ENCODE measurements at places on chromosomes 5 and 9.

GRCh38 chr5:179927824-179928223, 20.1 kb upstream of the TBC1D9B start:
- no peak for DNase-seq

DNA sequence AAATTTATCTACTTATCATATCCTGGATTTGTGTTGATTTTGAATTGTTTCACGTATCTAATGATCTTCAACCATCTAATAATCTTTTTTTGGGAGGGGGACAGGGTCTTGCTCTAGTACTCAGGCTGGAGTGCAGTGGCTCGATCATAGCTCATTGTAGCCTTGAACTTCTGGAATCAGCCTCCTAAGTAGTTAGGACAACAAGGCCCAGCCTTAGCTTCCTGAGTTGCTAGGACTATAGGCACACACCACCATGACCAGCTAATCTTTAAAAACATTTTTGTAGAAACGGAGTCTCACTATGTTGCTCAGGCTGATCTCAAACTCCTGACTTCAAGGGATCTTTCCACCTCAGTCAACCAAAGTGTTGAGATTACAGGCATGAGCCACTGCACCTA, 34.6 kb downstream of the MRPS27 start:
- no peak for DNase-seq

- no peak for DNase-seq
Observed at GRCh38 chr5:79484731-79485130, 29.2 kb downstream of the HOMER1 start.

- no peak for DNase-seq
Observed at GRCh38 chr5:14327624-14328023, 184.5 kb downstream of the TRIO start.

DNA sequence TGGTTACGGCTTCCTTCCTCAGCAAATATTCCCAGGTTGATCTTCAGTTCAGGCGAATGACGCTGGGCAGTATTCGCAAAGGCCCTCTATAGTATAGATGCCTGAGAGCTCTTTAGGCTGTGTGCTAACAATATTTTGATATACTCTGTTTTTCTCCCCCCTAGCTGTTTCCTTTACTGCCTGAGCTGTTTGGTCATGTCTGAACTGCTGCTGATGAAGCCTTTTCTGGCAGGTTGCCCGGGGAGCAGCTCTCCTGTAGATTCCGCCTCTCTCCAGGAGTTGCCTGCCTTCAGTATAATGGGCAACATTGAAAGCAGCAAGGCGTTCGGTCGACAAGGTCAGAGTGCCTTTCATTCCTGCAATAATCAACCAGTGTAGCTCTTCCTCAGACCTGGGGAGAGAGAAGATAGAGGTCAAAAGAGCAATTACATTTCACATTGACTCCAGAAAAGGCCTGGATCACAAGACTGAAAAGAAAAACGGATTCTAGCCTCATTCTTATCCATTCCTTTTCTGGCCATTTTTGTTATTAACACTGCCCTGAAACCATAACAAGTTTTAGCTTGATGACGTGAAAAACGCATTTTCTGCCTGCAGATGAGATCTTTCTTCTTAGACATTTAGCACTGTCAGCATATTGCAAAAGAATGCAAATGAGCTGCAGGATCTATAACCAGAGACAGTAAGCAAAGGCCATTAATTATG, 60.1 kb upstream of the ZNF608 start:
- DNase-seq = no peak

DNA sequence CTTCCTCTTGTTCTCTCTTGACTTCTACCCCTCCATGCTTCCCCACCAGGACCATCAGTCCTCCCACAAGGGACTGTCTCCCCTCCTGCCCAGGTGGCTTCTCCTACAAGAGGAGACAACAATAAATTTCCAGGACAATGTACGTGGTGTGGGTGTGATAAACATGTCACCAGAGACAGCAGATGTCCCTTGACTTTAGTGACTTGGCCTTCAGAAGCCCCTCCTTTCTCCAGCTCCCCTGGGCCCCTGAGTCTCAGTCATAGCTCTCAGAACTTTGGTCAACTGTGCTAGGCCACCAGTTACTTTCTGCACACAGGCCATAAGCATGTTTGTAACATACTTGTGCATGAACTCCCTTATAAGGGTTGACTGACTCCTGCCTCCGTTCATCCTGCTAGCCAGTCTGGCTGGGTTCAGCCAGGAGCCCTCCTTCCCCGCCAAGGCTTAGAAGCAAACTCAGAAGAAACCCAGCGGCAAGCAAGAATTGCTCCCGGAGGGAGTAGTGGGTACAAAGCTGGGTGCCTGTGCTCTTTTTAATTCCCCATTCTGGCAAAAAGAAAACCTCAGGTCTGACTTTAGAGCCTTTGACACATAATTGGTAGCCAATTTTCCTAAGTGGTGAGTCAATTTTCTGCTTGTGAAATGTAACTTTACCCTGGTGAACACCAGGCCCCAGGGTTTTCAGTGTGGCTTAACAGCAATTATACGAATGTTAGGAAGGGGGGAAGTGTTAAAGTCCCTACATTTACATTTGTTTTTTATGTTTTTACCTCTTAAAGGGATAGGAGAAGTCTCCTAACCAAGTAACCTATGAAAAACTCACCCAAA, 49.2 kb downstream of the EBF1 start:
- DNase-seq = no peak

- no peak for DNase-seq
Observed at GRCh38 chr9:137984520-137985257, 107.1 kb downstream of the CACNA1B start.

DNA sequence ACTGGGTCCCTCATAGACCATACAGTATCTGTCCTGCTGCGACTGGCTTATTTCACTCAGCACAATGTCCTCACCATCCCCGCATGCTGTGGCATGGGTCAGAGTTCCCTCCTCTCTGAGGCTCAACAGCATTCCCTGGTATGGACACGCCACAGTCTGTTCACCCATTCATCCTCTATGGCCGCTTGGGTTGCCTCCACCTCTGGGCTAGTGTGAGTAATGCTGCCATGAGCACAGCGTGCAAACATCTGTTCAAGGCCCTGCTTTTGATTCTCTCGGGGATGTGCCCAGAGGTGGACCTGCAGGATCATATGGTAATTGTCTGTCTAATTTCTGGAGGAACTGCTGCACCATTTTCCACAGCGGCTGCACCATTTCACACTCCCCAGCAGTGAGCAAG, 5.5 kb upstream of the FBP2 start:
- DNase-seq = no peak

DNA sequence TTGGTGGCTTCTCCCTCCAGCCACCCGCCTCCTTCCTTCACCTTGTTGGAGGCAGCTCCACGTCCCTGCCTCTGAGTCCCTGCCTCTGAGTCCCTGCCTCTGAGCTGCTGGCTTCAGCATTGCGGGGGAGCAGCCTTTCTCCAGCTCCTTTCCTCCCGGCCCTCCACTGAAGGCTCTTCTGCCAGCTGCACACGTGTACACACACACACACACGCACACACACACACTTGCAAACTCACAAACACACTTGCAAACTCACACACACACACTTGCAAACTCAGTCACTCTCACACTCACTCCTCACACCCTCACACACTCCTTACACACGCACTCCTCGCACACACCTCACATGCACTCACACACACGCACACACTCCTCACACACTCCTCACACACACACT, 45.1 kb downstream of the C9orf50 start:
- no peak for DNase-seq

DNA sequence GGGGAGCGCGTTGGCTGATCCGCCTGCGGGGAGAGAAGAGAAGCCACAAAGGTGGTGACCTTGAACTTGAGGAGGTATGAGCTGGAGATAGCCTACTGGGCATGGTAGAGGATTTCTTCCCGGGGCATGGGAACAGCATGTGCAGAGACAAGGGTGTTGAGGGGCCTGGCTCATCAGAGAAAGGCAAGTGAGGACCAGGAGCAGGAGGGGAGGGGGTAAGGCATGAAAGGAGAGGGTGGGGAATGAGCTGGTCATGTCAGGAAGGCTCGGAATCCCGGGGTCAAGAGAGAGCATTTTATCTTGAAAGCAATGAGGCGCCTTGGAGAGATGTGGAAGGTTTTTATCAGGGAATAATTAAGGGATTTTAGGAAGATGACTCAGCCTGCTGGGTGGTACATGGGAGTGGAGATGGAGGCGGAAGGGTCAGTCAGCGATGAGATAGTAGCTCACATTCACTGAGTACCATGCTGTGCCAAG, 121.1 kb downstream of the LHX2 start:
- no peak for DNase-seq

DNA sequence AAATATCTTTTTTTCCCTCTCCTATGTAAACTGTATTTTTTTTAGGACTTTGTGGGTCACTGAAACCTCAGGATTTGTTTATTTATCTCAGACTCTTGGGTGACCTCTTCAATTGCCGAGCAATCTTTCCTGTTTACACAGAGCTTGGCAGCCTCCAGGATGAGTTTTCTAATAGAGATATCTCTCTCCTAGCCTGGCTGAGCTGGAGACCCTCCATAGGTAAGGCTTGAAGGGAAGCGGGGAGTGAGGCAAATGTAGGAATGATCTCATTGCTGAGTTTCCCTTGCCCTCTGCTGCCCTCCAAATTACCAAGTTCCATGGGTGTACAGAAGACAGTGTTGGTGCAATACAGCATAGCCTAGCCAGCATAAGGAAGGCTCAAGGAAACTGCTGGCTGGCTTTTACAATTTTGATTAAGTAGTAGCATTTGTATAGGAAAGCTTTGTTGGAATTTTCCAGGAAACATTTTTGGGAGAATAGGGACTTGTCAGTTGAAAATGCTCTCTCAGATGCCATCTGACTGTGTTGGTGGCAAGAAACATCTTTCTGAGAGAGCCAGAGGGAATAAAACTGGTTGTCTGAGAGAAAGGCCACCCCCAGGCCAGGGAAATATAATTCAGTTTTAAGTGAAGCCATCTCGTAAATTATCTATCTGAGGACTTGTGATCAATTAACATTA, 116.0 kb downstream of the NMUR2 start:
- no peak for DNase-seq

GRCh38 chr9:108049026-108049607, 559.5 kb upstream of the KLF4 start:
- no peak for DNase-seq

GRCh38 chr5:132505641-132506040, 15.1 kb upstream of the IRF1 start:
- DNase-seq = no peak

DNA sequence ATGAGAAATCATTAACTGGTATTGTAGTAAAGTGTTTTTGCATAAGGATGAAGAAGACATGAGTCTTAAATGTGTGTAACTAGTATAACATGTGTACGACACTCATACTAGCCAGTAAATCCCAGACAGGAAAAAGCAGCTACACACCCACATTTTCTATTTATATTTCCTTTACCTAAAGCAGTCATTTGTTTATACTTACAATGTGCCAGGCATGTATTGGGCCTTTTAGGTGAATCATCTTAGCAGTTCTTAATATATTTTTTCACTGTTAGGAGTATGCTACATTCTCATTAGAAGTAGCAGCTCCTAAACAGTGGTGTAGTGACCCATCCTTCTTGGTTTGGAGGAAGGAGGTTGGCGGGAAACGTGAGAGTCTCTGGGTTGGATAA, 55.8 kb upstream of the TMC1 start:
- no peak for DNase-seq

- DNase-seq = no peak
Observed at GRCh38 chr9:93823245-93824072, 131.7 kb downstream of the BARX1 start.

- no peak for DNase-seq
Observed at GRCh38 chr5:1311439-1312055, 16.7 kb upstream of the TERT start.

DNA sequence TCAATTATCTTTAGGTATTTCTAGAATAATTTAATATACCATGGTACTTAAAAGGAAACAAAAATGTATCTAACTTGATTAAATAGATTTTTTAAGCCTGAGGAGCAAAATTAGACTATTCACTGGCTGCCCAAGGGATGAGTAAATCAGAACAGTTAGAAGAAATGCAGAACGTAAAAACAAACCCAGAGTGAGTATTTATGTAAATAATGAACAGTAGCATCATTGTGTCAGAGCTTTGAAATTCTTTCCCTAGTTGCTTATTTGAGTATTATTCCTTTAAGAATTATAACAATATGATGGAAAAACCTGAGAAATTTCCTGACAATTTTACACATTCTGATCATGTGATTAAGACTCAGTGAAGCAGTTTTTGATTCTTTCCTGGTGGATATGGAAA, 200.9 kb downstream of the GDNF start:
- DNase-seq = no peak

DNA sequence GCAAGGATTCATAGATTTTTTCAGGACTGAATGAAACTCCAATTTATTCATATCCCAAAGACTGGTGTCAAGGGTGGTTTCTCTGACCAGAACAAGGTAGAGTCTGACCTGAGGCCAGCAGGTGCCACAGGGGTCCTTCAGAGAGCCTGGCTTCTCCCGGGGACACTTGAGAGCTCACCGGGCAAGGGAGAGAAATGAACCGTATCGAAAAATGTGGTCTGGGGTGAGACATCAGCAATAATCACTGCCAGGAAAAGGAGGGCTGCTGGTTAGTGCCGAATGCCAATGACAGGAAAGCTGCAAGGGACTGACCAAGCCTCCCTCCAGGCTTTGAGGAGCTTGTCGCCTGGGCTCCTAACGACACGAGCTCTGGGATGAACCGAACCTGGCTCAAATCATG, 142.7 kb downstream of the TTLL11 start:
- DNase-seq = no peak

- no peak for DNase-seq
Observed at GRCh38 chr9:137685741-137686420, 67.1 kb downstream of the EHMT1 start.

GRCh38 chr5:130966990-130967525, 198.0 kb downstream of the HINT1 start:
- DNase-seq = no peak

GRCh38 chr9:738209-738915, 103.1 kb upstream of the DMRT1 start:
- no peak for DNase-seq

- no peak for DNase-seq
Observed at GRCh38 chr5:78806544-78806943, 158.0 kb upstream of the LHFPL2 start.

- DNase-seq = no peak
Observed at GRCh38 chr5:169746147-169746694, 109.1 kb downstream of the DOCK2 start.

GRCh38 chr5:83924891-83925290, 204.2 kb upstream of the HAPLN1 start:
- DNase-seq = no peak

GRCh38 chr5:108760512-108760911, 12.8 kb downstream of the FER start:
- DNase-seq = no peak

GRCh38 chr9:93028448-93029006, 30.0 kb upstream of the SUSD3 start:
- DNase-seq = no peak

- no peak for DNase-seq
Observed at GRCh38 chr9:79744521-79744920, 172.8 kb downstream of the TLE4 start.

DNA sequence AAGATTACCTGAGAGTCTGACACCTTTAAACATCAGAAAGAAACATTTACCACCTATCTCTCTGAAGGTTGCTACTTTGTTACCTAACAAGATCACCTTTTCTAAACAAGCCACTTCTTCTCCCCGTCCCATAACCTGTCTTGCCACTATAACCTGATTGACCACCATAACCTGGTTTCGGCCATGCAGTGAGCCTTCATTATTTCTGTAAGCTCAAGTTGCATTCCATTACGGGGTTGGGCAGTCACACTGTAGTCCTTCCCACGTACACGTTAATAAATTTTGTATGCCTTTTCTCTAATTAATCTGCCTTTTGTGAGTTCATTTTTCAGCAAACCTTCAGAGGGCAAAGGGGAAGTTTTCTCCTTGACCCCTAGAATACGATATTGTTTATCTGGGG, 28.0 kb upstream of the CCNG1 start:
- no peak for DNase-seq
